ENCODE measurements at places on chromosomes 3 and 15.

DNA sequence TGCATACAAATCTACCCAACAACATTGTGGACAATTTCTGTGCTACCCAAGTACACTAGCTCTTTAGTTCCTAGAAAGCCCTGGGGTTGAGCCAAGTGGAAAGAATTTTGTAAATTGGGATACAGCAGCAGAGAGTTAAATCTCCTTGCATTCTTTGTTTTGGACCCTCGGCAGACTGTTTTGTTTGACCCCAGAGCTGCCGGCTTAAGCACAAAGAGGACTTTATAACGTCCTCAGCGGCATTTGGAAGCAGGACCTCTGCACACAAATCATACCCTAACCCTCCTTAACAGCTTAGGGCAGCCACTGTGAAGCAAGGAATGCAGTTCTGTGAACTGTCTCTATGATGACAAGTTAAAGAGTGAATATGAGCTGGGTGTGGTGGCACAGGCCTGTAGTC is 415.3 kb downstream of the CNTN4 start:
- no peak for DNase-seq

GRCh38 chr3:157921811-157922210 is 184.4 kb downstream of the SHOX2 start:
- DNase-seq = peak; percentile 78

DNA sequence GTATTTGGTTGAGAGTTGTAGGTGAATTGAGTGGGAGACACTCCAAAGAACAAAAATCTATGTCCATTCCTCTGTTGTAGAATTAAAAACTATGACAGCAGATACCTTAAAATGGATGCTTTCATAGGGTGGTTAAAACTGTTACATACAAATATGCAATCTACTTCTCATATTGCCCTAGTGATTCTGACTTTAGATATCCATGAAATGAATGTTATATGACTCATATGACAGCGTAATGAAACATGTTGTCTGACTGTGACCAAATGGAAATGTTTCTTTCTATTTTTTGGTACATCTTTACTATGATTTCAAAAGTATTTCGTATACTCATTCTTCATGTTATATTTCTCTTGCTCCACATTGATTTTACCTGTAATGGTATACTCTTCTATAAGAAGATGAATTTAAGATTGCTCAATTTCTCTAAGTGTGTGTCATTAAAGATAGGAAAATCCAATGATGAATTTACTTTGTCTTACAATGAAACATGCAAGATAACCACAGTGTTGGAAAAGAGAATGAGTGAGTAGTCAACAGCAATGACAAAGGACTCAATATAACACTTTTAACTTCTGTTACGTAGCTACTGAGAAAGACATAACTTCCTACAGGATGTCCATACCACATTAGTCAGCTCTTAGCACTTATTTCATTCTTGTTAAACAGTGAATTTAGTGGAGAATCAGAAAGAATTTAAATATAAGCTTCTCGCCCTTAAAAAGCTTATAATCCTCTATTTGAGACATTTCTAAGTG is 79.3 kb upstream of the LSAMP start:
- no peak for DNase-seq

DNA sequence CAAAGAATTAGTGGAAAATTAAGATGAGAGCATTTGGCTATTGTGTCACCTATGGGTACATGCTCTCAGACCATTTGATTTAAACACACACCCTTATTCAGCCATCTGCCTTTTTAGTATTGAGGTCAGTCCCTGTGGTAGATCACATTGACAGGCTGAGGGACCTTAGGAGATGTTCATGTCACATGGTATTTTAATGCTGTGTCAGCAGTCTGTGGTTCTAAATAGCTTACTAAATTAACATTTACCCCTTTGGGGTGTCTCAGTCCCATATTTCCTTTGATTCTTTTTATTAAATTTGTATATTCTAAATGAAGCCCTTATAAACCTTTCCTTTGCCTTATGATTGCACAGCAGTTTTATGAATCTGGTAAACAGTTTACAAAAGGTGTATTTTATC is 2.3 kb downstream of the RBM5 start:
- DNase-seq = no peak

DNA sequence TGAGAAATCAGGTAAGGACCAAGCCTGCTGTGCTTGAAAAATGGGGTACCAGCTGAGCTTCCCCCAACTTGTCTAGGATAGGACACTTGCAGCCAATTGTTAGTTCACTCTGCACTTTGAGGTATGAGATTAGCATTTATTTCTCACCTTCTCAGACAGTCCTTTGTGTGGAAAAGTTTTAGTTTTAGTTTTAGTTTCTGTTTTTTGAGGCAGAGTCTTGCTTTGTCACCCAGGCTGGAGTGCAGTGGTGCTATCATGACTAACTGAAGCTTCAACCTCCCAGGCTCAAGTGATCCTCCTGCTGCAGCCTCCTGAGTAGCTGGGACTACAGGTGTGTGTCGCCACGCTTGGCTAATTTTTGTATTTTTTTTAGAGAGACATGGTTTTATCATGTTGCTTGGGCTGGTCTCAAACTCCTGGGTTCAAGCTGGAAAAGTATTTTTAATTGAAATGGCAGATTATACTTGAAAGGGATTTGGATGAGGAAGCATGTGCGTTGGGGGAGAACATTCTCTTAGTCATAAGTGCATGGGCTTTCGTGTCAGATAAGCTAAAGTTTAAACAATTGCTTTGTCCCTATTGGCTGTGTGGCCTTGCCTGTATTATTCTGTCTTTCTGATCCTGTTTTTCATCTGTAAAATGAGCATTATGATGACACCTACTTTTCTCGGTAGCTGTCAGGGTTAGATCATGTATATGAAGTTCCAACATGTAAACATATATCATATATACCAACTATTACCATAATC is 25.2 kb upstream of the CCK start:
- no peak for DNase-seq

DNA sequence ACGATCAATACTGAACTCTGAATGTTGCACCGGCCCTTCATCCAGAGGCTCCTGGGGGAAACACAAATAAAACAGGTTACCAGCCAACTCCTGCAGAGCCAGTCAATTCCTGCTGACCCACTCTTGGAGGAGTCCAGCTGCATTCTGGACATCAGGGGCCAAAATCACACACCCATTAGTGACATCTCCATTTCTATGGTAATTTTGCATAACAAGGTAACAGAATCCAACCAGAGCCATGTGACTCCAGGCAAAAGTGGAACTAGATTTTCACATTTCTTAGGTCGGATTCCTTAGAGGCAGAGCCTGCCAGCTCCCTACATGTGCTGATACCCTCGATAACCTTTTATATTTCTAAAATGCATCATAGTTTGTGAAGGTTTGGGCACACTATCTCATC is 119.2 kb upstream of the CTNNB1 start:
- no peak for DNase-seq

GRCh38 chr15:60573936-60574335 is 95.0 kb upstream of the ICE2 start:
- no peak for DNase-seq

DNA sequence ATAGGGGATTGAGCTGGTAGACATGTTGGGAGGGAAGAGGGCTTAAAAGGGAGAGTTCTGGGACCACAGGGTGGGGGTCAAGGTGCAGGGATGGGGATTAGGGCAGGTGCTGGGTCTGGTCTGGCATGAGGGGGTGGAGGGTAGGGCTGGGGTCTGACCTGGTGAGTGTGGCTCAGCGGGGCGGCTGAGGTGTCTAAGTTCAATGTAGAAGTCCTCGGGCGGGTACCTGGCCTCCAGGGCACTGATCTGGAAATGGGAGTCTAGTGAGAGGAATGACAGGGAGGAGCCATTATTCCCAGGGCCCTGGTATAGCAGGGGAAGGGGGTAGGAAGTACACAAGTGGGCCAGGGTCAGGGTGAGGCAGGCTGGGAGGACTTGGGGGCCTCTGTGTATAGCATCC is 39.6 kb downstream of the RAB11A start:
- no peak for DNase-seq

- peak; percentile 71 for DNase-seq
These were observed 22.9 kb upstream of the TPM1 start for GRCh38 chr15:63019511-63020109.

DNA sequence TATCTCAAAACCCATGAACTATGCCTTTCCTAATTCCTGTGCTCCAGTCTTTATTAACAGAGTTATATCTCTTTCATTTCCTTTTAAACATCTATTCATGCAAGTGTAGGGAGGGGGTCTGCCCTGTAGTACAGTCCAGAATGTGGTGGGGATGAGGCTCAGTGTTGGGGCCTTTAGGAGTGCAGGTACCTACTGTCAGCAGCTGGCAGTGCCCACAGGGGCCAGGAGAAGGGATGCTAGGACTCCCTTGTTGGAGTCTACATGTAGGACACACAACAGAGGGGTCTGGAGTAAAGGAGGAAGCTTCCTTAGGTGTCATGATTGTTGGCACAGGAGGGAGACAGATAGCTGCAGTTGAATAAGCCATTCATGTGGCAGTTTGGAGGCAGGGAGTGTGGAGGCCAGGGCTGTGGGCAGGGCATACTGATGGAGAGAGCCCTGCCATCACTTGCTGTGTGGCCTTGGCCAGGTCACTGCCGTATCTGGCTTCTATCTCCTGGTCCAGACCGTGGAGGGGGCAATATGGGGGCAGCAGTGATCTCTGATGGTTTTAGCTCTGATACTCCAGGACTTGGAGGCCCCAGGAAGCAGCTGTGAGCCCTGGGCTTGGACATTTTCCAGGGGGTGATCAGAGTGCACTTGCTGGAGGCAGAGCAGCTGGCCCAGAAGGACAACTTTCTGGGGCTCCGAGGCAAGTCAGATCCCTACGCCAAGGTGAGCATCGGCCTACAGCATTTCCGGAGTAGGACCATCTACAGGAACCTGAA is 29.5 kb downstream of the ESYT3 start:
- no peak for DNase-seq

- DNase-seq = peak; percentile 26
These were observed 83.7 kb downstream of the TRAK1 start for GRCh38 chr3:42174679-42175385.

DNA sequence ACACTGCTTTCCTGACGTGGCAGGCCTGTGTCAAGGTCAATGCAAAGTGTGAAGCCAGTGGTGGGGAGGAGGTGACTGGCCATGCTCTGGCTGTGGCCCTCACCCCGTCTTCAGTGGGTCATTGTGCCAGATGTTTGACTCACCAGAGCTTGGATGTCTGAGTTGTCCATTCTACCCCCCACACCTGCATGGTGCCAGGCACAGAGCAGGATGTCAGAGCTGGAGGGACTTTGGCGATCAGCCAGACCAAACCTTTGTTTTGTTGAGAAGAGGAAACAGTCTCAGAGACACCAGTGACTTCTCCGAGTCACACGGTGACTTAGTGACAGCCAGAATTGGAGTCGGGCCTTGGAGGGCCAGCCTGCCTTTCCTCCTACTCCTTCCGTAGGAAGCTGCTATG is 49.5 kb downstream of the SMAD6 start:
- DNase-seq = no peak

DNA sequence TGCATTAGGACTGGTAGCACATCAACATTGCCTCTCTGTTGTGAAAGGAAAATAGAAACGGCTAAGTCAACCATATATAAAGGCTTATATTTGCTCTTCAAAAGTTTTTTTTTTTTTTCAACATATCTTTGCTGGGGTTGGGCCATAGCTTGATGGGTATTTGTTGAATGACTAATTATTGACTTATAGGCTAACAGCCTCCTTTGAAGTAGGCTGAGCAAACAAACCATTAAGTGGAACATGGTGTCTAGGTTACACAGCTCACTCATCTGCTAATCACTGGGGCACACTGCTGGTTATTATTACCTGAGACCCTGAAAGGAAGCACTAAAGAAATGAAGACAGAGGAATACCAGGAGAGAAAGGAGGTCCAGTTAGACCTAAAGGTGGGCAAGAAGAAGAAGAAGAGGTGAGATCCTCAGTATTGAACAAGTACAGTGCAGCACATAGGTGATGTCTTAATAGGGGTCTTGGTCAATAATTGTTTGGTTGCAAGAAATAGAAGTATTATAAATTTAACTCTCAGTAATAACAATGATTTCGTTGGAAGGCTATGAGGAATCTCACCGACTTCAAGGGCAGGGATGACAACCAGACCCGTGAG is 139.4 kb downstream of the RPLP1 start:
- peak; percentile 18 for DNase-seq

DNA sequence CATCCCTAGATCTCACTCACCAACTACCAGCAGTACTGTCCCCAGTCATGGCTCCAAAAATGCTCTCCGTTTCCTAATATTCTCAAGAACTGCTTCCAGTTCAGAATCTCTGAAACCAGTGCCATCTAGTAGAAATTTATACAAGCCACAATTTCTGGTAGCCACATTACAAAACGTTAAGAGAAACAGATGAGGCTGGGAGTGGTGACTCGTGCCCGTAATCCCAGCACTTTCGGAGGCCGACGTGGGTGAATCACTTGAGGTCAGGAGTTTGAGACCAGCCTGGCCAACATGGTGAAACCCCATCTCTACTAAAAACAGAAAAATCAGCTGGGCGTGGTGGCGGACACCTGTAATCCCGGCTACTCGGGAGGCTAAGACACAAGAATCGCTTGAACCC is 78.4 kb upstream of the RAD18 start:
- DNase-seq = no peak

DNA sequence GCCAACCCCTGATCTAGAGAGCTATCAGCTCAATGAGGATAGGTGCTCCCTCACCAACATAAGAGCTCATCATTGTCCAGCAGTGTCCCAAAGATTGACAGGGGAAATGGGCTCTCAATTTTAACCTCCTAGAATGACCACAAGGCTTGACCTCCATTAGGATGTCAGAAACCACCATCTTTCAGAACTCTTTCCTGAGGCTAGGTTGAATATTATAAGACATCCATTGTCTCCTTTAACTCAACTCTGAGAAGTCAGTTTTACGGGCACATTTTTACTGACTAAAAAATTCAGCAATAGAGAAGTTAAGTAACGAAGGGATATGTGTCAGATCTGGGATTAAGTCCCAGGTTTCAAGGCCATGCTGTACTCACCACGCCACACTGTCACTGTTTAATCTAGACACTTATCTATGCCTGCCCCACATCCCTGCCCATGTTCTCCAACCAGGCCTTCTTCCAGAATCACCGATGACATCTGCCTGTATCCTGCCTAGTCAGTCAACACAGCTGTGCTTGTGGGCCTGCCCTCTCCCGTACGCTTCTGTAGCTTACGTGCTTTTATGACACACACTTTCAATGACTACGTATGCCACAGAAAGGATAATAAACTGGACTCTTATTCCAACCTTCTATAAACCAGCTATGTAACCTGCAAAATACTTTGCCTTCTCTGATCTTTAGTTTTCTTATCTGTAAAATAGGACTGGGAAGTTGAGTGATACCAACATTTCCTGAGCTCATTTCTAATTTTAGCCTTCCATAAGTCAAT is 17.1 kb upstream of the MUC13 start:
- no peak for DNase-seq

- DNase-seq = no peak
These were observed 1055.7 kb downstream of the NAALADL2 start for GRCh38 chr3:175914785-175915184.

DNA sequence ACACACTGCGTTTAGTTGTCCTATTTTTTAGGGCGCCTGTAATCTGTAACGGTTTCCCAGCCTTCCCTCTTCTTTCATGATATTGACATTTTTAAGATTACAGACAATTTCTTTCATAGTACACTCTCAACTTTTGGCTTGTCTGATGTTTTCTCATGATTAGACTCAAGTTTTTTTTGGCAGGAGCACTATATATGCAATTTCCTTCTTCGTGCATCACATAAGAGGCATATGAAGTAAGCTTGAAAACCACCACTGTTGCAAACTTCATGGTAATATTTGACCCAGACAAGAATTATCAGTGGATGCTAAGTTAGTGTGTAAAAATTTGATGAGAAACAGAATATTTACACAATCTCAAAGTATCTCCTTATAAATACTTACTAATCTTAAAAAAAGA is 119.2 kb upstream of the CMC1 start:
- no peak for DNase-seq

Data from NCI-H2171 treated with DMSO at 0.1 percent for 48 hours (cell line).